Activated T-helper 1 cell treated with Interleukin-2 at 50 U/mL for 16 hours (primary cell): ENCODE measurements at places on chromosomes 12 and 14.

DNA sequence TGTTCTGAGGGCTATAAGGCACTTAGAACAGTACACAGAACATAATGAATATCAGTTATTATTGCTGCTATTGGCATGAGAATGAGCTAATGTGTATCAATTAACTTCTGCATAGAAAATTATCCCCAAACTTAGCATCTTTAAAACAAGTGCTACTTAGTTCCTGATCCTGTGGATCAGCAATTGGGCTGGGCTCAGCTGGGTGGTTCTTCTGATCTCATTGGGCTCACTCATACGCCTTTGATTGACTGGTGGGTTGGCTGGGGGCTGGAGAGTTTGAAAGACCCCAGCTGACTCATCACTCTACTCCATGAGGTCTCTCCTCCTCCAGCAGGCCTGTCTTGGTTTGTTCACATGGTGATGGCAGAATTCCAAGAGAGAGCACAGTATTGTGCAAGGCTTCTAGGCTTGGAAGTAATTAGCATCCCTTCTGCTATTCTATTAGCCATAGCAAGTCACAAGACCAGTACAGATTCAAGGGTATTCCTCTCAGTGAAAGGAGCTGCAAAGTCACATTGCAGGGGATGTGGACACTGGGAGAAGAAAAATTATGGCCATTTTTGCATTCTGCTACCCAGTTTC, 27.2 kb upstream of the HSPB8 start:
- DNase-seq, result no peak

DNA sequence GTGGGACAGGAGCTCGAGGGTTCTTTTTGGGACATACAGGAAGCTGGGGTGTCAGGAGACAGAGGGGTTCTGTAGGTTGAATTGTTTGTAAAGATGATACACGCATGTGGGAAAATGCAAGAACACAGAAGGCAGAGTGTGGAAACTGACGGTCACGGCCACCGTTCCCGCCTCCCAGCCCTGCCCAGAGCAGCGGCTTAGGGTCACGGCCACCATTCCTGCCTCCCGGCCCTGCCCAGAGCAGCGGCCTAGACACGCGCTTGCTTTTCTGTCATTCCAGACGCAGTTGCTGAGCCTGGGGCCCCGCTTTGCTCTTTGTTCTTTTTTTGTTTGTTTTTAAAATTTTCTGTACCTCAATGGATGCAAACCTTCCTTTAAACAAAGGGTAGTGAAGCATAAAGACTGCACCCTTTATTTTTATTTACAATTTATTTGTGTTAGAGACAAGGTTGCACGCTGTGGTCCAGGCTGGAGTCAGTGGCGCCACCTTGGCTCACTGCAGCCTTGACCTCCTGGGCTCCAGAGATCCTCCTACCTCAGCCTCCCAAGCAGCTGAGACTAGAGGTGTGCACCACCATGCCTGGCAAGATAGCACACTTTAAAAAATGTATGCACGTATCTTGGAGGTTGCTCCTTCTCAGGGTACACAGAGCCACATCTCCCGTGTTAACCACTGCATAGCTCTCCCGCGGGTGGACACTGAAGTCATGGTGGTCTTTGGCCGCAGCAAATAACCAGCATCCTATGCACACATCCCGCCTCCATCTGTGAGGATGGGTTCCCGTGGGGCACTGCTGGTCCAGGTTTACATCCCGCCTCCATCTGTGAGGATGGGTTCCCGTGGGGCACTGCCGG, 142.3 kb downstream of the ADGRD1 start:
- no peak for DNase-seq

DNA sequence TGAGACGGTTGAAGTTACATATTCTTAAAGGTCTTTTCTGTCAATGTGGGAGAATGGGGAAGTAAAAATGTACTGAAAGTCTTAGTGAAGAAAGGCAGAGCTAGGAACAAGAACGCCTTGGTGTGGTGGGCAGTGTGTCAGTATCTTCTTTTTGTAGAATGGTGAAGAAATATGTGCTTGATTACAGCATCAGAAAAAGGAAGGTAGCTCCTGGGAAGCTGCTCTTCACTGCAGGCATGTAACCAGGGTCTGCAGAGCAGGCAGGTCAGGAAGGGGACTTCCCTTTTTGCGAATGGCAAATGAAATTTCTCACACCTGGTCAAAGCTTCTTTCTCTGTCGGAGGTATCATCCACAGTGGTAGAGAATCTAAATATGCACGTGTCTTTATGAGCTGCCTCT, 226.2 kb downstream of the ADAMTS20 start:
- DNase-seq, result no peak

GRCh38 chr12:89507015-89507824, 17.4 kb downstream of the GALNT4 start:
- DNase-seq, result no peak

DNA sequence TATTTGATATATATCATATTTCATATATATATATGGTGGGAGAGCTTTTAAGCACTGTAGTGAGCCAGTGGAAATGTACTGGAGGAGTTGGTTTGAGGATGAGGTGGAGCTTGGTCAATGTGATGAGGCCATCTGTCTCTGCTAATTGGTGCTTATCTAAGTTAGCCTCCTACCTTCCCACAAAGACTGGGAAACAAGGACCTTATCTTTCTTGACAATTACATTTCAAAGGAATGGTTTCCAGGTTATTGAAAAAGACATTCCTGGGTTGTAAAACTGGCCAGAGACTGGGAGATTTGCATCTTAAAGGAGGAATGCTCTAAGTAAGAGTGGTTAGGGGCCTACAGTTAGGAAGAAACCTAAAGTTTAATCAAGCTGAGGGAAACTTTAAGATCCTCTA, 212.8 kb upstream of the SYT1 start:
- no peak for DNase-seq

GRCh38 chr14:64970776-64971477, 1.2 kb downstream of the RAB15 start:
- DNase-seq, result no peak

DNA sequence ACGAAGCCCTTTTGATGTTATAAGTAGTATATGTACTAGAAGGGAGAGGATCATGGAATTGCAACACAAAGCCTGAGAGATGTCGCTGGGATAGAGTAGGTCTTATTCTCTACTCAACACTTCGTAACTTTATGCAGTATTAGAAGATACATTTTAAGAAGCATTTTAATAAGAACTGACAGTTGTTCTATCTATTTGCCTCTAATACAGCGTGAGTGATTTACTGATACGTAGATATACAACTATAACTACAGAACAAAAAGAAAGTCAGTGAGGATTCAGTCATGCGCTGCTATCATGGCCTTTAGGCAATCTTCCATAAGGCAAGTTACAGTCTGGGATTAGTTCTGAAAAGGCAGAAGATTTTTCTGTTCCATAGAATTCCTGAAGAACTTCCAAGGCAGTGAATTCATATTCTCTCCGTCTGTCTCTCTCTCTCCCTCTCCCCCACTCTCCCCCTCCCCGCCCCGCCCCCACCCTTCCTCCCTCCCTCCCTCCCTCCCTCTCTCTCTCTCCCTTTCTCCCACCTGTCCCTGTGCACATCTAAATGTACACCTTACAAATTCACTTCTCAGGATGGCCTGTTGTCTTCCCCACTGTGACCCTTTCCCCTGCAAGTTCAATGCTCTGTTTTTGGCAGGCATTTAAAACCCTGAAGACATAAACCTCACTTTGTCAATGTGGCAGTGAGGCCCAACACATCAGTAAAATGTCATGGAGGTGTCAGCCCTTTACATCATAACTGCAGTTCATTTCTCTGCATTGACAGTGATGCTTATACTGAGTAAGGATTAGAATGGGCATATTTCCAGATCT, 470.6 kb downstream of the EGLN3 start:
- no peak for DNase-seq
